Kidney capillary endothelial cell (primary cell): ENCODE measurements at places on chromosomes 4 and X.

DNA sequence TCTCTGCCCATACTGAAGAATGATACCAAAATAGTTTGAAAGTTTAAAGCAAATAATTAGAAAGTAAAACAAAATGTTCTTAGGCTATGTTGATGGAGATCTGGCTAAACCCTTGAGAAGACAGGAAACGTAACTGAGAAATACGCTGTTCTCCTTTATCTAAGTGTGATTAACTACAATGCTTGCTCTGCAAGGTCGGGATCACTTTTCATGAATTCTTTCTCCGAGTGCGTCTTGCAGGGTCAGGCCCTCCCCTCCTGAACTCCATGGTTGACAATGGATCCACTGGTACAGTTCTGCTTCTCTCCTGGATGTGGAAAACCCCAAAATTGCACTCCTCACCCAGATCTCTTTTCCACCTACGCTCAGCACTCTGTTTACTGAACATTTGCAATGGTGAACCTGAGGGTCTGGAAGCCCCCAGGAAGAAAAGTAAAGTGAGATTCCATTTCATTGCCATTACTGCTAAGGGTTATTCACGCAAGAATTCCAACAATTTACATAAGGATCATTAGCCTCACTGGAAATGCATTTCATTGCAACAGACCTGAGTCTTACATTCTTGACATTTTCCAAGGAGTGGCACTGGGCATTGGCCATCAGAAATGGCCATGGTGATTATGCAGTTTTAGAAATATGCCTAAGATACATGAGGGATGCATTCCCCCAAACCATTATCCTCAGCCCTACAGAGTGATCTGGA is 24.6 kb upstream of the WWC2 start:
- no peak for DNase-seq

GRCh38 chr4:144409525-144409924 is 236.4 kb upstream of the HHIP start:
- no peak for DNase-seq

DNA sequence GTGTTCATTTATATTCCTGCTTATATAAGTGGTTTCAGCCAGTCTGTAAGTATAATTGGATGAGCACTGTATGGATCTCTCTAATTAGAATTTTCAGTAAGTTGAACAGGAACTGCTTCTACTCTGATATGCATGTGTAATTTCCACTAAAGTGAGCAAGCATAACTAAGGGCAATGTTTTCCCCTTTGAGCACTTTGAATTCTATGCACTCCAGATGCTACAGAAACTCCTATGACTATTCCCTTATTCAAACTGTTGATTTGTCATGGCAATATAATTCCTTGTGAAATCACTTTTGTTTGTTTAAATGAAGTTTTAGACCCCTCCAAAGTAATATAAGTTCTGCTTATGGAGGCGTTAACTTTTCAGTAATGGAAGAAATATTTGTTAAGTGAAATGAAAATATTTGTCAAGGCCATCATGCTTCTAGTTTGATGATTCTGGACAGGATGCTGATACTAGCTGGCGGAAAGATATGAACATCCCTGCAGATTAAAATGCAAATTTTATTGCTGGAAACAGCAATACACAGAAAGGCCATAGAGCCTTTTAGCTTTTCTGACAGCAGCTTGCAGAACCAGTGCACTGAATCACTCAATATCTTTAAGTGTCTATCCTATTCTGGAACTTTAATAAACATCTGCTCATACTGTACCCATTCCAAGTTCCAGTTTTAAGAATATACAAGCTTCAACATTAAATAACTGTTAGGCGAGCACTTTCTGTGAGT is 1460.8 kb downstream of the RAPGEF2 start:
- DNase-seq: no peak

DNA sequence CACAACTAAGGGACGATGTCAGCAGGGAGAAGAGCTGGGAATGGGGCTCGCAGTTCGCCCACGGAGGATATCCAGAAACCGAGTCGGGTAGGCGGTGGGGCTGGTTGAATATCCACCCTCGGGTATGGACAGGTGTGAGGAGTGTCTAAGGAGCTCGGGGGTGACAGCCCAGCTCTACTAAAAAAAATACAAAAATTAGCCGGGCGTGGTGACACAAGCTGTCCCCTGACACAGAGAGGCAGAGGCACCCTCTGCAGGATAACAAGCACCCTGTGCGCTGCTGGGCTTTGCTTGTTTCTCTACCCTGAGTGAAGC is 12.2 kb upstream of the ASMTL start:
- no peak for DNase-seq

DNA sequence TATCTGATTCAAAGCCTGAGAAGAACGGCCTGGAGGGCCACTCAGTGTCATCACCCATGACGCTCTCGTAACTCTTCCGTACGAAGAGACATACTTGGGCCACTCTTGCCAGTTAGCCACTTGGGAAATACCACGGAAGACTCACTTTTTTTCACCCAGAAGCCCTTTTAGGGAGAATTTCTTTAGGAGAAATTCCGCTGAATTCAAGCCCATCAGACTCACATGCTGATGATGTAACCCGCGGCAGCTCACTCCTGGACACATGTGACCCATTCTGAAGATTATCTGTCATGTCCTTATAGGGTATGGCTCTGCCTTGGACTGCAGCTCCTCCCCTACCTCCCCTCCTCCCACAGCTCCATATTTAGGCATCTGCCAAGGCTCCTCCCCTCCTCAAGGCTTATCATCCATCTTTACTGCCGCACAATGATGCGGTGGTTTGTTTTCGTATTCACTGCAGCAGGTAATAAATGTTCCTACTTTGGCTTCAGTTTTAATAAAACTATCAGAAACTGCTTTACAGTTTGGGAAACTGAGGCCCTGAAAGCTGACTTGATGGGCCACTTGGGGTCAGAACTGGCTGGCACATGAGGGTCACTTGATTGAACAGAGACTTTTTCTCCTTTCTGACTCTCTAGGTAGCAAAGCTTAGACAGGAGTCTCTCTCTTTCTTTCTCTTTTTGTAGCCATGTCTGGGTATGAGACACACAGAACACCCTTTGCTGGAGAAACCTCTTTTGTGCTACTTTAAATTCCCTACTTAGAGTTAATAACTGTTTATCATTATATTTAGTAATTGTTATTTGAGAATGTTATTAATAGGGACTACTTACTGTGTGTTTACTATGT is 42.1 kb downstream of the RHOH start:
- no peak for DNase-seq

- DNase-seq: no peak
Observed at GRCh38 chr4:143357161-143357845, 20.6 kb downstream of the GAB1 start.

DNA sequence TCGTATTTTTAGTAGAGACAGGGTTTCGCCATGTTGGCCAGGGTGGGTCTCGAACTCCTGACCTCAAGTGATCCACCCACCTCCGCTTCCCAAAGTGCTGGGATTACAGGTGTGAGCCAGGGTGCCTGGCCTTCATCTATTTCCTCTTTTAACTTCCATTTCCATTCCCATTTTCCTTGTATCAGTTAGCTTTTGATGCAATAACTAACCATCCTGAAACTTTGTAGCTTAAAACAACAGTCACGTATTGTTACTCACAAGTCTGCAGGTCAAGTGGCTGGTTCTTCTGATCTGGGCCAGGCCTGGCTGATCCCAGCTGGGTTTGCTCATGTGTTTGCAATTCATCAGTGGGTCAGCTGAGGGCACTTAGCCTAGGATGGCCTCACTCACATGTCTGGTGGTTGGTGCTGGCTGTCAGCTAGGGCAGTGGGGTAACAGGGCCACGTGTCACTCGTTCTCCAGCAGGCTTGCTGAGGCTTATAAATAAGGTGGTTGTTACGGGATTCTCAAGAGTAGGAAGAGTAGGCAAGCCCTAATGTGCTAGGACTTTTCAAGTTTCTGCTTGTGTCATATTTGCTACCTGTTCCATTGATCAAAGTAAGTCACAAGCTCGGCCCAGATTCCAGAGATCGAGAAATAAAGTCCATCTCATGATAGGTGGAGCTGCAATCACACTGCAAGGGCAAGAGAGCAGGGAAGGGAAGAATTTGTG is 88.2 kb downstream of the SOWAHB start:
- no peak for DNase-seq

DNA sequence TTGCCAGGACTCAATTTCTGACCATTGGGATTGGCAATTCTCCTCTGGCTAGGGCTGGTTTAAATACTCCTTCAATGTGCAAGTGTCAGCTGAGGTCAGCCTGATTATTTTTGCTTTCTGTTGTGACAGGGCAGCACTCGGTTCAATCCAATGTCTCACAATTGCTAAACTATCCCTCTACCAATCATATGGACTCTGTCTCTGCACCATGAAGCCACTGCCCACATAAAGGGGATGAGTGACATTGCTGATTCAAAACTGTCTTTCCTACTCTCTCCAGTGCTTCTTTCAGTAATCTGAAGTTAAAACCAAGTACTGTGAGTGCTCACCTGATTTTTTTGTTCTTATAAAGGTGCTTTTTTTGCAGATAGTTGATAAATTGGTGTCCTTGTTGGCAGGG is 1030.7 kb downstream of the GLUD2 start:
- no peak for DNase-seq

DNA sequence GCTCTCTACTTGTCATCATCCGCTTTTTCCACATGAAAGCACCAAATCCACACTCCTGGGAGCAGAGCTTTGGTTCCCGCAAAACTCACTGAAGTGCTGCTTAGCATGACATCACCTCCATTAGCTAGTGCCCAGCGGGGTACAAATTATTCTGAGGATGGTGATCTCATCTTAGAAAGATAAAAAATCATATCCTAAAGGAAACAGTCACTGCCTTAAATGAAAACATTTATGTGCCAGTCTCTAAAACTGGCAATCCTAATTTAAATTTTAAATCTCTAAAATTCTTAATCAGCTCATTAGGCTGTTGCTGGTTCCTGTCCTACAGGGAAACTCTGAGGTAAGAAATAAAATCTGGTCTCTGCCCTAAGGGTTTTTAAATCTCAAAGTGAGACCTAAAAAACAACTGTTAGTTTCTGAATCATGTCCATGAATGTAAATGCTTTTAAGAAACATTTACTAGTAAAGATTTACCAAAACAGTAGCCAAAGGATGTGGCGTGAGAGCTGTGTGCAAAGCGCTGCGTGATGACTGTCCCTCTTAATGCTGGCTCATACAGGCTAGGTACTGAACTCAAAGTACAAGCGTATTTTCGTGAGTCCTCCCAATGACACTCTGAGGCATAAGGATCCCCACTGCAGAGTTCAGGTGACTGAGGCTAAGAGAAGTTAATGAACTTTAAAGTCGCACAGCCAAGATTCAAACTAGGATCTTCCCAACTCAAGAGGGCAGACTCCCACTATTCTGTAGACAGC is 4.5 kb downstream of the CASP3 start:
- DNase-seq: peak; percentile 47

GRCh38 chr4:26307037-26307800 is 13.6 kb upstream of the RBPJ start:
- DNase-seq: no peak

DNA sequence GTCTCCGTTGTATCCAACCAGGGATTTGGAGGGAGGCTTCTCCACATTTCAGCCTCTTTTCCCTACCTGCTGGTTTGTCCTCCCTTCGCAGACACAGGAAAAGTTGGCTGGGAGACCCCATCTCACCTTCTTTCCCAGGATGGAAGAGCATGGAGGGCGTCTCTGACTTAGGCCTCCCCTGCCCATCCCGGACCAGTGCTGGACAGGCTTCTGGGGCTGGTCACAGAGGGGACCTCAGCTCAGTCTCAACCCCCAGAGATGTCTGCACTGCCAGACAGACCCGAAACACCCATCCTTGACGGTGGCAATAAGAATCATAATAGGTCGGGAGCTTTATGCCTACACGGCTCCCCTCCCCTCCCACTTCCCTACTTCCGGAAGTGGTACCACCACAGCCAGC is 1.6 kb downstream of the WFS1 start:
- DNase-seq: no peak

DNA sequence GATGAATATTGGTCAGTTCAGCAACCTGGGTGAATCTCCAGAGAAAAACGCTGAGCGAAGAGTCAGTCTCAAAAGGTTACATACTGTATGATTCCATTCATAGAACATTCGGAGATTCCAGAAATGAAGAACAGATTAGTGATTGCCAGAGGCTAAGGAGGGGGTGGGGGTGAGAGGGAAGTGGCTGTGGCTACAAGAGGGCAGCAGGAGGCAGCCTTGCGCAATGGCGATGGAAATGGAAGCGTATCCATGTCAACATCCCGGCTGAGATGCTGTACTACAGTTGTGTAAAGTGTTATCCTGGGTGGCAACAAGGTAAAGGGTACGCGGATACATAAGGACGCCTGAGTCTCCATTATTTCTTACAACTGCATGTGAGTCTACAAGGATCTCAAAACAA is 18.0 kb downstream of the LYAR start:
- DNase-seq: no peak

- no peak for DNase-seq
Observed at GRCh38 chrX:9569876-9570301, 105.0 kb downstream of the TBL1X start.

GRCh38 chrX:29867971-29868370 is 347.4 kb upstream of the MAGEB2 start:
- DNase-seq: no peak

DNA sequence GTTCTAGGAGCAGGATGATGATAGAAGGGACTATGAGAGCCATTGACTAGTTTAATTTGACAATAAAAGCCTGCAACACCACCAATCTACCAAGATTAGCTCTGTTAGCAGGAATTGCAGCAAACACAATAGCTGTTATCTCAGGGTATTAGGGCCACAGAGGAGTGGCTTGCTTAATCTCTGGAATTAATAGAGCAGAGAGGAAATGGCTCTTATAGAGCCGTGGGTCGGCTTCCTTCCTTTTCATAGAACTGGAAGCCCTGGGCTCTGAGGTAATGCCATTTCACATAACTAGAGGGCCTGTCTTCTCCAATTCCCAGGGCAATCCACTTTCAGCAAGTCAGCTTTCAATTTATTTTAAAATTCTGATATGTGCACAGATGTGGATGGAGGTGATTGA is 83.0 kb downstream of the MAMLD1 start:
- peak; percentile 41 for DNase-seq

DNA sequence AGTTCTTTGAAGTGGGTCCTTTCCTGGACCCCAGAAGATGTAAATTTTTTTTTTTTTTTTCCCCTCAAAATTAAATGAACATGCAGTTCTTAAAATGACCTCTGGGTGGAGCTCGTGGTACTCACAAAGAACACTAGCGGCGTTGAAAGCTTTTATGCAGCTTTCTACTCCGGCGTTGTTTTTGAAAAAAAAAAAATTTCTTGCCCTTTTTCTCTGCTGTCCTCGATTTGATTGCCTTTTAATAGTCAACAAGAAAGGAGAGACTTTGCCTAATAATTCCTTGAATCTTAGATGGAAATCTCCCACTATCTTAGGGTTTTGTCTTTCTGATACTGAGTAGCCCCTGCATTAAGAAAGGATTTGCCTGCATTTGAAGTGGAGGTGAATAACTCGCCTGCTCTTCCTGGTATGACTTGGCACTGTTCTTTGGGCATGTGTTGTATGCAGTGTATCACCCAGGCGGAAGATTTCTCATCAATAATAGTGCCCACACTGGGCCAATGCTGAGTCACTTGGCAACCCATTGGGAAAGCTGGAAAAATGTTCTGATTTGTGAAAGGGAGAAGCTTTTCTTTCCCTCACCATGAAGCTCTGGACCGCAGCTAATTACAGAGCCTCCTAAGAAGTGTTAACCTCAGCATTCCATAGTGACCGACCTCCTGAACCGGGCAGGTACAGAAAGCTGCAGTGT is 104.0 kb downstream of the PHEX start:
- peak; percentile 58 for DNase-seq
